ENCODE measurements at places on chromosomes 13 and 19.

GRCh38 chr19:45501730-45502014, 3.4 kb downstream of the PPM1N start:
- no peak for DNase-seq

GRCh38 chr13:23851106-23851505, 38.1 kb downstream of the MIPEP start:
- DNase-seq = peak; percentile 56

GRCh38 chr13:68027306-68027705, 797.2 kb upstream of the PCDH9 start:
- DNase-seq = no peak

- no peak for DNase-seq
These were observed 310.0 kb upstream of the SLITRK5 start for GRCh38 chr13:87361216-87361615.

DNA sequence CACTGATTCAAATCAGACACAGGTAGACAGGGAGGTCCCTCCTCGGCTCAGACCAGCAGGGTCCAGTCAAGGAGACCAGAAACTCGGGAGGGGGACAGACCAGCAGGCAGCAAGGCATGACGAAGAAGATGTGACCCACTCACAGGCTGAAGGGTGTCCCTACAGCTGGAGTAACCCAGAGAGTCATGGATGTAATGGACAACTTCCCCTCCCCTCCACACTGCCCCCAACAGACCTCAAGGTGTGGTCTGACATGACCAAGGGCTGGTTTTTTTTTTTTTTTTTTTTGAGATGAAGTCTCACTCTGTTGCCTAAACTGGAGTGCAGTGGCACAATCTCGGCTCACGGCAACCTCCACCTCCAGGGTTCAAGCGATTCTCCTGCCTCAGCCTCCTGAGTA, 34.1 kb downstream of the PBX4 start:
- DNase-seq = no peak

DNA sequence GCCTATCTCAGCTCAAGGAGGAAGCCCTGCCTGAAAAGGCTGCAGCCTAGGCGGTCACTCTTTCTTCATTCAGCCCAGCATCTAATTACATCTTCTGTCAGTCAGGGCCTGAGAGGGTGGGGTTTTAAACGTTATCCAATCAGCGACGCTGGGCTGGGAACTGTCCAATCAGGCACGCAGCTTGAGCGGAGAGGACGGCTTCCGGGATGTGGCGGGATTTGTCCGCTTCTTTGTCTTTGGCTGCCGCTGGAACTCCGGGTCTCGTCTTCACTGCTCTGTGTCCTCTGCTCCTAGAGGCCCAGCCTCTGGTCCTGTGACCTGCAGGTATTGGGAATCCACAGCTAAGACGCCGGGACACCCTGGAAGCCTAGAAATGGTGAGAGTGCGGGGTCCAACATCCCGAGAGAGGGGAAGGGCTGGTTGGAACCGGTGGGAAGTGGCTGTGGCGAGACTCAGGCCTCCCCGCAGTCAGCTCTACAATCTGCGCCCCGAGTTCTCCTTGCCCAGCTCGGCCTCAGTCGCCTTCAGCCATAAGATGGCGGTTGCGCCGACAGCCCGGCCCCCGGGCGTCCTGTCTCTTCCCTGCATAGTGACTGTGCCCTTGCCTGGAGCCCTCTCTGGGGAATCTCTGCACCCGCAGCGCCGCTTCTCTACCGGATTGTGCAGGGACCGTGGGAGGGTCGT, at the start of gene ZNF738:
Gene ZNF738 (plus strand): TSS at position 233 of the 684 bp plus-strand sequence. CDS start 141 bp downstream, at position 374.
- peak; percentile 95 for DNase-seq

DNA sequence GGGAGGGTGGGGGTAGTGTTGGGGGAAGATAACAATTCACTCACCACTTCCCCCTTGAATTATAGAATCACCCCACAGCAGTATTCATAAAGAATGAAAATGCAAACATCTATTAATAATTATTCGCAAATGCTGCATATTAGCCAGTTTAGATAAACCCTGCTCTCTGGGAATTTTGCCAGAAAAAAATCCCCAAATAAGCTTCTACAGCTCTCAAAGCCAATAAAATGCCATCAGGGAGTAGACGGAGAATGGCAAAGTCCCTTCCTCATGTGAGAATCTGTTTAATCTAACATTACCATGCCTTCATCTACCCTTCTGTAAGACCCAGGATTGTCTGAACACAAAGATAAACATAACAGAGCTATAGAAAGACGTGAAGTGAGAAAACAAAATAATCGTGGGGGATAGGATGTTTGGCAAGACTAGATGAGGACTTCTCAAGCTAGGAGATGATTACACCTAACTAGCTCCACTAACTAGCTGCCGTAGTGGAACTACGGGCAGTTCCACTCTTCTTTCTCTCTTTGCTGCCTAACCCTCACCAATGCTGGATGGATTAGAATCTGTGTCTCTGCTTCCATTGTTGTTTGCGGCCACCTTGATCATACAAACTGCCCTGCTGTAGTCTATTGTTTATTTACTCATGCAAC, 32.4 kb upstream of the CACNA1A start:
- DNase-seq = no peak

DNA sequence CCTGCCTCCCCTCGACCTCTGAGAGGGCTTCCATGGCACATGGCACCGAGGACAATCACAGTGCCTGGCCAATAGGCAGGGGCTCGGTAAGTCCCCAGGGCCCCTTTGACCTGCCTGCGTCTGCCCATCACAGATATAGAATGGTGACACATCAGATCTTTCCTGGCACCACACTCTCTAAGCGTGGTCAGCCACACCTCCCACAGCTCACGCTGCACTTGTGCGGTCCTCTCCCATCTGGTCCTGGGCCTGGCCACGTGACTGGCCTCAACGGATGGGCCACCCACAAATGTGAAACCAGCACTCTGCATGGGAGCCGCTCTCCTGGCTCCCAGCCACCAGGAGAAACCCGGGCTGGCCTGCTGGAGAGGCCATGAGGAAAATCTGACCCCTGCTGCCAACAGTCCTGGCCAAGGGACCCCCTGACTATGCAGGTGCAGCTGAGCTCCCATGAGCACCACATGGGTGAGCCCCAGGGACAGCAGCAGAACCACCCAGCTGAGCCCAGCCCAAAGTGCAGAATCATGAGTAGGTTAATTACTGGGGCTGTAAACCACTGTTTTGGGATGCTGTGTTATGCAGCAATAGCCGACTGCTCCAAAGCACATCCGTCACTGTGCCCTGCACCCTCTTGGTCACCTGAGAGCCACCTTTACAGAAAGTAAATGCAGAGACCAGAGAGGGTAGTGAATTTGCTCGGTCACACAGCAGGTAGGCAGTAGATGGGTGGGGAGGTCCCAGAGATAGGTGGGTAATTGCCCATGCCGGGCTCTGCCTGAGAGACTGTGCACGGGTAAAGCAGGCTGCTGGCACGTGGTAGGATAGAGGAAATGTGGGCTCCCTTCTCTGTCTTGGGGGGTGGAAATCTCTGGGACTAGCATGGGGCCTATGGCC, 9.7 kb upstream of the MEF2B start:
- DNase-seq = no peak

DNA sequence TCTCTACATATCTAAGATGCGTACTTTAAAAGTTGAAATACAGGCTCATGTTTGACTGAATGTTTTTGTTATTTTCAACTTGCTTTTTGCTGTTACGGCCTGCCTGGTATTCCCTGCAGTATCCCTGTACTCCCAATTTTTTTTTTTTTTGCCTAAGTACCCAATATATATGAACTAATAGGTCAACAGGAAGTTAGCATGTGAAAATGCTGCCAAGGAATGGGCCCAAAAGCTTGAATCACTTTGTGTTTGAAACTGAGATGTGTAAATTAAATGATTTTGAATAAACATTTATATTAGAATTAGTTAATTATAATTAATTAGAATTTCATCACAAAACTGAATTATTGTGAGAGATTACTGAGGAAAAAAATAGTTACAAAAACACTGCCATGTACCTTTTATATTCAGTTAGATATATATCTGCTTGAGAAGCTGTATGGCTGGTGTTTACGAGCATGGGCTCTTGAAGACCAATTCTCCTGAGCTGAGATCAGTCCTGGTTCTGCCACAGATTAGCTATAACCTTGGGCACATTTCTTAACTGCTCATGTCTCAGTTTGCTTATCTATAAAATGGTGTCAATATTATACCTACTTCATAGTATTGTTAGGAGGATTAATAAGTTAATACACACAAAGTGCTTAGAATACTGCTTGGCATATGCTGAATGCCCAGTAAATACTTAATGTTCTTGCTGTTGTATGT, 16.0 kb downstream of the TDRD3 start:
- DNase-seq = no peak

- no peak for DNase-seq
These were observed 20.3 kb downstream of the RFX1 start for GRCh38 chr19:13985771-13986347.

DNA sequence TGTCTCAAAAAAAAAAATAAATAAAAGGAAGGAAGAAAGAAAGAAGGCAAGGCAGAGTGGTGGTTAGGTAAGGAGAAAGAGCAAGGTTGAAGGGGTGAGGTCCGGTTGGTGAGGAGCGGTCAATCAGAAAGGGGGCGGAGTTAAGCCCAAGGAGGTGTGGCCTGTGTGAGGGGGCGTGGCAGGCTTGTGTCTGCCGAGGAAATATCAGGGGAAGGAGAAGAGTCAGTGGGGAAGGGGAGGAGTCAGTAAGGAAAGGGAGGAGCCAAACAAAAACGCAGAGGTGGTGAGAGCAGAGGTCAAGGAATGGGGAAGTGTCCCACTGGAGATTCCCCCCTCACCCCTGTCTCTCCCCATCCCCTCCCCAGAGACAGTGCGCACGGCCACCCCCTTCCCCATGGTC, 5.9 kb downstream of the CACNG7 start:
- DNase-seq = no peak

DNA sequence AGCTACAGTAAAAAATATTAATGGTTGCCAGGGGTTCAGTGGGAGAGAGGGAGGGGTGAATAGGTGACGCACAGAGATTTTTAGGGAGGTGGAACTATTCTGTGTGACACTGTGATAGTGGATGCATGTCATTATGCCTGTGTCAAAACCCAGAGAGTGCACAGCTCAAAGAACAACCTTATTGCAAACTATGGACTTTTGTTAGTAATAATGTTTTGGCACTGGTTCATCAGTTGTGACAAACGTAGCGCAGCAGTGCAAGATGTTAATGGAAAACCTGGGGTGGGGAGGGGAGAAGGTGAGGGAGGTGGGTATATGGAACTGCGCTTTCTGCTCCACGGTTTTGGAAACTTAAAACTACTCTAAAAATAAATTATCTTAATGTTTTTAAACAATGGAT, 134.6 kb upstream of the RFC3 start:
- DNase-seq = no peak

- DNase-seq = no peak
These were observed 69.7 kb downstream of the ERICH6B start for GRCh38 chr13:45545686-45546409.

DNA sequence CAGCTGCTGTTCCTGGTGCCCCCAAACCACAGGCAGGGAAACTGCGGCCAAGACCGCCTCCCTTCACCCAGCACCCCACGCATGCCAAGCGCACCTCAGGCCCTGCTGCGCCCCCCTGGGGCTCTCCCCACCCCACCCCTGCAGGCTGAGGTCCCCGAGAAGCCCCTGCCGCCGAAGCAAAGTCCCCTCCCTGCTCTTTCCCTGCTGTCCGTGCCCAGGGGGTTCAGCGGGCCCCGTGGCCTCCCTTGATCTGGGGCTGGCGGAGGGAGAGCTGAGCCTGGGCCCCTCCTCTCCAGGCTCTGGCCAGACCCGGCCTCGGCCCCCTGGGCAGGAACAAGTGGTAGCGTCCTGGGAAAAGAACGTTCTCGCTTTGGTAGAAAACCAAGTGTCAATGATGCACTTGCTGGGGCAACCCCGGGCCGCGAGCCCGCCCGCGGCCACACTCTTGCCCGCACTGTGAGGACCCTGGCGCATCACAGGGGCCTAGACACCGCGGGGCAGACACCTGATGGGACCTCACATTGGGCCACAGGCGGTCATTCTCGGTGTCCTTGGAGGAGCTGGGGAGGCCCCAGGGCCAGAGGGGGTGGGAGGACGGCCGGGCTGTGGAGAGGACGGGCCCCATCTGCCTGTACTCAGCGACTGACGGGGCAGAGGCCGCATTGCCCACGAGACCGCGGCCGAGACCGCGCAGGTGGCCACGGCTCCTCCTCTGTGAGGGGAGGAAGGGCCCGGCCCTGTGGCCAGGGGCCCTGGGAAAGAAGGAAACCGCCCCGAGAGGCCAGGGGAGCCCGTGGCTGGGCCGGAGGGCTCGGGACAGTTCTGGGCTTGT, 29.0 kb downstream of the GPX4 start:
- no peak for DNase-seq

DNA sequence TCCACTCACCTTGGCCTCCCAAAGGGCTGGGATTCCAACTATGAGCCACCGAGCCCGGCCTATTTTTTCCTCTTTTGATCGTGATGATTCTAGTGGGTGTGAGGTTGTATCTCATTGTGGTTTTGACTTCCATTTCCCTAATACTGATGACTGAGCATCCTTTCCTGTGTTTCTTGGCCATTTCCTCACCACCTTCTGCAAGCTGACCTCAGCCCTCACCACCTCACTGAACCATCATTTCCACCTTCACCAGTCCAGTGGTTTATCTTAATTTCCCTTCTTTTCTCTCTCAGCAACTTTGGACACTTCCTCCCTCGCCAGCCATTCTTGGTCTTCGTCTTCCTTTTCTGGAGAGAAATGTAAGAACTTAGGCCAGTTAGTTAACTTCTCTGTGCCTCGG, 13.0 kb upstream of the BICRA start:
- no peak for DNase-seq

DNA sequence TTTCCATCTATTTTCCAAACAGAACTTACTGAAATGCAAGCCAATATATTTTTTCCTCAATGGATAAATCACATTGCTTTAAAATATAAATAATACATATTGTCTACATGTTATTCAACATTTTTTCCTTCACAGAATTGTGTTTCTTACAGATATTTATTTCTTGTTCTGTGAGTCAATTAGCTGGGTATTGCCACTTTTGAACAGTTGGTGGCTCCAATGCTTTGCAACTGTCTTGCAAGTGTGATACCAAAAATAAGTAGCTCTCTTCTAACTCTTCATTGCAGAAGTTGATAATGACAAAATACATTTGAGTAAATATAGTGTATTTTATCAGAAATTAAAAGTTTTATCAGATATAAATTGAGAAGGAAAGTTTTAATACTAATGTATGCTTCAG, 17.1 kb upstream of the GPC5 start:
- peak; percentile 18 for DNase-seq

GRCh38 chr13:21095311-21095710, 33.9 kb upstream of the LATS2 start:
- no peak for DNase-seq

DNA sequence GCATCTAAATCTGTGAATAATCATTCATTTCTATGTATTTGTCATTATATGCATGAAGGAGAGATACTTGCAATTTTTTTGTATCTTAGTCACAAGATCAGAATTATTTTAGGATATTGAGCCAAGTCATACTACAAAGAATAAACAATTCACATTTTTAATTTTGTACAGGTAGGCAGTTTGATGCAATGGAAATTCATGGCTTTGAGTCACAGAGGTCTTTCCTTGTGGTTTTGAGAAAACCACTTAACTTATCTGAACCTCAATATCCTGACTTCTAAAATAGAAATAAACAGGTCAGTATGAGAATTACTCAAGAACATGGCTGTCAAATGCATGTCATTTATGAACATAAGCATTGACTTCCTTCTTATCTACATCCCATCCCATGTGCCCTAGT, 221.4 kb upstream of the SLC10A2 start:
- DNase-seq = peak; percentile 48
